ENCODE measurements at places on chromosomes 4 and X.

DNA sequence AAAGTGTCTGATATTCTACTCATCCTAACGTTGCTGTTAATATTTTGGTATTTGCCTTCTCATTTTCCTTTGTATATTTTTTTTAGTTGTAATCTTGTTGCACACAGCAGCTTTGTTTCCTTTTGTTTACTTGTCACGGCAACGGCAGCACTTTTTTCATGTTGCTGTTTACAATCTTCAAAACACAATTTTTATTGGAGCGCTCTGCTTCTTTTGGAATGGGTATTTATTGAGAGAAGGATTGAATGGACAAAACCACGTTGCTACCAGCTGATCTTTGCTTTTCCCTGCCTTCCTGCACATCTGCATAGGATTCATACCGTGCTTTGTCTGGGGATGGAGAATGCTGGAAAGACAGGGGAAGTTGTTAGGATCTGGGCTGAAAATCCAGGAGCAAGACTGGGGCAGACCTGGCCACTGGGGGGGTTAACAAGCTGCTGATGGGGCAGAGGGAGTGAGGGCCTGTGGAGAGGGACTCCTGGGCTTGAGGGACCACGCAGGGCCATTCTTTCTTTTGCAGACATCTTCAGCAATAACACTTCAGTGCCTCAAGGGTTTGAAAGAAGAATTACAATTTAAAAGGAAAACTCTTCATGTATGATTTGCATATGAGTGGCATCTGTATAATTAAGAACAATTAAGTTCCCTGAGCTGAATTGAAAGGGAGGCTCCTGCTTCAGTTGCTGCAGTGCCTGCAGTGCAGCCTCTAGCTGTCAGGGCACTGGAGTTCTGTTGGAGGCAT, 69.8 kb downstream of the TMEM131L start:
- DNase-seq: no peak

GRCh38 chrX:95907081-95907480, 777.6 kb upstream of the DIAPH2 start:
- DNase-seq: no peak

GRCh38 chr4:119797238-119797894, 168.8 kb upstream of the PDE5A start:
- no peak for DNase-seq

DNA sequence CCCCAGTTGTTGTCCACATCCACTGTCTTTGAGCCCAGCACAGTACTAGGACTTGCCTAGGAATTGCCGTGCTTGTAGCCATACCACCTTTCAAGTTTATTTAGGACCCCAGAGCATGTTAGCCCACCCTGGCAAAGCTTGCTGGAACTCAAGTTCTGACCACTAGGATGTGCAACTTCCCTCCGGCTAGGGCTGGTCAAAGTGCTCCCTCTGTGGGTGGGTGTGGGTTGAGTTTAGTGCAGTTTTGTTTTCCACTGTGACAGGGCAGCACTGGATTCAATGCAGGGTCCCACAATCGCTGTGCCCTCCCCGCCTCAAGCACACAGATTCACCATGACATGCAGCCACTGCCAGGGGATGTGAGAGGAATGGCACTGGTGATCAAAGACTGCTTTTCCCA, 96.0 kb downstream of the RASGEF1B start:
- no peak for DNase-seq

DNA sequence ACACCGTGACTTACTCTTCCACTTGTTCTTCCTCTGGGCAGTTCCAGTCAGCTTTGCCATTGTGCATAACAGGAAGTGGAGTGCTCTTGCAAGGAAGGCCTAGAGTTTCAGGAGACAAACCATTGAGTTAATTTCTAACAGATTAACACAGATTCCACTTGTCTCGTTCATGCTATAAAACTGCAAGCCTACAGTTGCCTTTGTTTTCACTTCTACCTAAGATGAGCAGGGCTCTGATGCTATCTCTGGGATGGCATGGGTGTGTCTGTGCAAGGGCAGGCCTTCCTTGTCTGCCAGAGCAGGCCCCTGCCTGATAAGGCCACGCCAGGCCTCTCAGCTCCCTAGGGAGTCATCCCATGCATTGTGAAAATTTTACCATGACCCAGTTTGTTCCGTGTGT, 67.7 kb upstream of the PGRMC2 start:
- no peak for DNase-seq

GRCh38 chrX:121356850-121357171, 309.4 kb downstream of the GLUD2 start:
- no peak for DNase-seq

DNA sequence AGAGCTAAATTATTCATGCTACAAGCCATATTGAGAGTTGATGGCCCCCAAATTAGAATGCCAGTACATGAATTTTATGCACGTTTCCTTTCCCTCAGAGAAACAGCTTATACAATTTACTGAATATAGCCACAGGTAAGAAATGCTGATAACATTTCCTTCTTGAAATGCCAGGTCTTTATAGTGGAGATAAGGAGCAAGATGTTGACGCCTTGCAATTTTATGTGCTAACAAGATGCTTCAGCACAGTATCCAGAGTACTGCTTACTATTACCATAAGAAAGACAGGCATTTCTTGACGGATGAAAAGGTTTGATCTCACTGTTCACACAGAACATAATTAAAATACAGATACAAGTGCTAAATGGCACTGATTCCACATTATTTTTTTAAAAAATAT, 223.2 kb upstream of the CTSO start:
- DNase-seq: no peak

DNA sequence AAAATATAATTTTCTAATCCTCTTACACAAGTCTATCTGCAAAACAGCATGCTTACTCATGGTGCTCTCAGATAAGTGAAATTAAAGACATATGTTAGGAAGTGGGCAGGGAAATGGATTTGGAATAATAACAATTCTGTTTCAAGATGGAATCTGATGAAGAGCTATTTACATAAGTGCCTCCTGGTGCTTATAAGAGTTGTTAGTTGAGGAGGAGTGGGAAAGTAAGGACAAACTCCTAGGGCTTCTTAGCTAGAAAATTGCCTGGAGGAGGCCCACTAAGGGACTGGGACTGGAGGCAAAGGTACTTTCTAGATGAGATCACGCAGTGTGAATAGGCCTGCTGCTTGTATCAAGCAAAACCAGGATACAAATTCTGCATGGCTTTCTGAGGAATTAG, 939.8 kb downstream of the GLUD2 start:
- no peak for DNase-seq

- DNase-seq: no peak
Observed at GRCh38 chr4:7967501-7968261, 28.0 kb upstream of the AFAP1 start.

DNA sequence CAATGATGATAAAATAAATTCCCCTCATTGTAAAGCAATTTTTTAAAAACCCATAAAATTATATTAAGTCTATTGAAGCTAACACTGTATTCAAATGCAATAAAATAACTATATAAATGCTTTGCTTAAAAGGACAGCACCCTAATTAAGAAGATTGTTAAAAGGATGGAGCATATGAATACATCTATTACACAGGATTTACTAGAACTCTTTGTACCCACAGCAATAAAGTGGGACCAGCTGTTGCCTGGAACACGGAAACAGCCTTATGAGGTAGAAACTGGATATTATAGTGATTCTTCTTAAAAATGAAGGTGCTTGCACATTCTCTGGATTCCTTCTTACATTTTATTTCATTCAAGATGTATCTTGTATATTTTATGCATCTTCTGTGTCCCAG, 298.7 kb upstream of the KLF3 start:
- no peak for DNase-seq

- DNase-seq: no peak
Observed at GRCh38 chr4:25969374-25970155, 55.5 kb downstream of the SMIM20 start.

DNA sequence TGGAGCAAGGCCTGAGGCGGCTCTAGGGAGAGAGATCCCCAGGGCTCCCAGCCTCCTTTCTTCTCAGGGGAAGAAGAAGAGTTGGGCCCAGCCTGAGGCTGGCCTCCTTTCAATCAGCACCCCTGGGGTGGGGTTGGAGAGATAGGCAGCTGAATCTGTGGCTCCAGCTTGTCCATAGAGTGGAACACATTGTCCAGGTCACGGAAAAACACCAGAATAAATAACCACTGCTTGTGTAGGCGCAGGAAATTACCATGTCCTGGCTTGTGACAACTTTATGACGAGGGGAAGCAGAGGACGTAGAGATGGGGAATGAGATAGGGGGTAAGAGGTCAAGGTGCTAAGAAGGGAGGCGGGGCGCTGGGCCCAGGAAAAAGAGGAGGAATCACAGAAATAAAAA, 80.8 kb upstream of the EFNB1 start:
- no peak for DNase-seq

GRCh38 chrX:153727123-153727931, 2.7 kb downstream of the ABCD1 start:
- DNase-seq: peak; percentile 73

- peak; percentile 64 for DNase-seq
Observed at GRCh38 chr4:78691971-78692821, 84.0 kb upstream of the BMP2K start.

DNA sequence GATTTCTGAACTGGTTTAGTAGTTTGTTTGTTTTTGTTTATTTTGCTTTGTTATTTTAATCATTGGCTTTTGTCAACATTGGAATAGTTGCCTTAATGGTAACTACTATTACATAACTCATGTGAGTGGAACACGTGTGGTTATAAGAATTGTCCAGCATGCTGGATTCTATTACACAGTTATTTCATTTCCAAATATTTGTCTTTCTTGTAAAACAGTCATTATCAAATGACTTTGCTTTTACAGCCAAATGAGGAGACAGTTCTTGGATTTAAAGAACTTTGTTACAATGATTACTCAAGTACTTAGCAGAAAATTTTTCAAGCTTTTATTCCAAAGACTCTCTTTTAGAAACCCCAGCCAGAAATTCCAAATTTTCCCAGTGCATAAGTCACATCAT, 516.1 kb upstream of the MAGEB2 start:
- no peak for DNase-seq

- no peak for DNase-seq
Observed at GRCh38 chr4:147809211-147809610, 77.3 kb downstream of the ARHGAP10 start.

DNA sequence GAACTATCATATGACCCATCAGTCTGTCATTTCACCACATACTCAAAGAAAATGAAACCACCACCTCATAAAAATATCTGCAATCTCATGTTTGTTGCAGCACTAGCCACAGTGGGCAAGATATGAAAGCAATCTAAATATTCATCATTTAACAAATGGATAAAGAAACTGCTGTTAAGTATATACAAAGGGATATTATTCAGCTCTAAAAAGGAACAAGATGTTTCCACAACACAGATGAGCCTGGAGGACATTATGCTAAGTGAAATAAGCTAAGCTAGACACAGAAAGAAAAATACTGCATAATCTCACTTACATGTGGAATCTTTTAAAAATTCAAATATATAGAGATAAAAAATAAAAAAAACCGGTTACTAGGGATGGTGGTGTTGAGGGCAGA, 108.2 kb upstream of the BRWD3 start:
- no peak for DNase-seq

DNA sequence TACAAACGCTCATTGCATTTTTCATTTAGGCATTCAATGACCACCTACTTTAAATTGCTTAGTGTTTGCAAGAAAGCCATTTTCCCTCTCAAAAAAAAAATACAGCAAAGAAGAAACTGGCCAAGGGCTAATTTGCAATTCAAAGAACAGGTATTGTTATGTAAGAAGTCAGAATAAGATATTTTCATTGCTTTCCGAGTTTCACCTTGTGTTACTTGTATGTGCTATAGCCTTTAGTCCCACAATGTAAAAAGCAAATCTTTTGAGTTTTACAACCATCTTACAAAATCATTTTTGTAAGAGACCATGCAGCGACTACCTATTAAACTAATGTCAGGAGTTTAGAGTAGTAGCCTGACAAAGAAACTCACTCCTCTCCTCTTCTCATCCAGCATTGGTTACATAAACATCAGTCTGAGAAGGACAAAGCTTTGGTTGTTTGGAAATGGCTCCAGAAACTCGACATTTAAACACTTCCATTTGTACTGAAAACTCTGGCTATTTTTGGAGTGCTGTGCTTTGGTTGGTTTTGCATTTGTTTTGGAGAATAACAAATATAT, 15.3 kb downstream of the TENM3 start:
- peak; percentile 37 for DNase-seq

DNA sequence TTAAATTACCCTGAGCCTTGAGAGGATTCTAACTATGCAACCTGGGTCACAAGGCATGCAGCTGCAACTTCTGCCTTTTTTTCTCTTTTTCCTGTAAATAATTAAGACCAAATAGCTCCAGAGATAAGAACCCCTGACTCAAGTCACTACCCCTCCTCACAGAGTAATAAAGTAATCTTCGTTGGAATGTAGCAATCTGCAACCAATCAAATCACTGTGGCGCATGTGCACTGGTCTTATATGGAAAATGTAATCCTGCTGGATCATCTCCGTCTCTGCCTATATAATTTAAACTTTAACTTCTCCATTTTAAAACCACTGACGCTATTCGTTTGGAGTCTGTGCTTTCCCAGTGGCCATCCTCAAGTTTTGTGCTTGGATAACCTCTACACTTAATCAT, 6.1 kb upstream of the EFHC2 start:
- DNase-seq: no peak

GRCh38 chr4:81499840-81500239, 28.1 kb upstream of the RASGEF1B start:
- DNase-seq: no peak

- no peak for DNase-seq
Observed at GRCh38 chrX:98331407-98331806, 1447.7 kb downstream of the RPA4 start.

DNA sequence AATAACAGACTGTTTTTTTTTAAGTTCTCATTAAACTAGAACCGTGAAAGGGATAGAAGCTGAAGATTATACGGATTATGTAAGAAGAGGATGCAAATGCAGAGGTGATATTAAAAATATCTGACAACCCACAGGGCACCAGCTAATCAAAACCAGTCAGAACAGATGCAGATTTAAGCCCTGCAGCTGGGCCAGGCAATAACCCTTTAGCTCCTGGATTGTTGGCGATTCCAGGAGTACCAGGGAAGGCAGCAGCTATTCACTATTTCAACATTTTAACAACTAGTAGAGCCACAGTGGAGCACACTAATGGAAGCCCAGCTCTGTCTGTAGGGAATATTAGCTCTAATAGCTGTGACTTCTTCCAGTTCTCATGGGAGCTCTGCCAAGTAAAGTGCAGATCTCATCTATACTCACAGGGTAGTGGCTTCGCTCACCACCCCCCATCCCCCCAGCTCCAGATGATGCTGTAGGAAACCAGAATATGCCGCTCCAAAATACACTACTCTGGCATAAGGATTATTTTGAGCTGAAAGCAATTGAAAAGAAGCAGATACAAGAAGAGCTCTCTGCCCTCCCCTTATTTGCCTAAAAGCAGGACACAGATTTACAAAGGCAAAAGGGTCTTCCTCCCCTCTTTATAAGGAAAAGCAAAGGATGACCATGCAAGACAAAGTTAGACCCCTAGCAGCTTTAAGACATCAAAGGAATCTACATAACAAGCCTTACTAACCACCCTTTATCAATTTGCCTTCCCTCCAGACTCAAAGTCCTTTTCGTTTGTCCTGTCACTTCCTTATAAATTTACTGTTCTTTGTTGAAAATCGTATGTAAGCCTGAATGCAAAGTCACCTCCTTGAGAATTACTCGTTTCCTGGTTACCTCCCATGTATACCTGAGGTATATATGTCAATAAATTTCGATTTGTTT, 13.7 kb downstream of the SCD5 start:
- DNase-seq: peak; percentile 58
